ENCODE measurements at places on chromosomes 16 and 17.

GRCh38 chr17:45438931-45439610 lies 6.4 kb upstream of the ARHGAP27 start:
- no peak for DNase-seq

GRCh38 chr16:72474501-72475123 lies 302.7 kb upstream of the PMFBP1 start:
- no peak for DNase-seq

GRCh38 chr16:69935278-69935711 lies 15.8 kb upstream of the CLEC18A start:
- no peak for DNase-seq

DNA sequence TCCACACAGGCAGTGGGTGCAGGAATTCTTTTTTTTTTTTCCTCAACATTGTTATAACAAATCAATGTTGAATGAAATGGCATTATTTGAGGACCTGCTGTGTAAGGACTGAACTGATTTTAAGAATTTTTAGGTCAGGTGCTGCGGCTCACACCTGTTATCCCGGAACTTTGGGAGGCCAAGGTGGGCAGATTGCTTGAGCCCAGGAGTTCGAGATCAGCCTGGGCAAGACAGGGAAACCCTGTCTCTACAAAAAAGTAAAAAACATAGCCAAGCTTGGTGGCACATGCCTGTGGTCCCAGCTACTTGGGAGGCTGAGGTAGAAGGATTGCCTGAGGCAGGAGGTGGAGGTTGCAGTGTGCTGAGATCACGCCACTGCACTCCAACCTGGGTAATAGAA lies 12.4 kb downstream of the MPRIP start:
- no peak for DNase-seq

DNA sequence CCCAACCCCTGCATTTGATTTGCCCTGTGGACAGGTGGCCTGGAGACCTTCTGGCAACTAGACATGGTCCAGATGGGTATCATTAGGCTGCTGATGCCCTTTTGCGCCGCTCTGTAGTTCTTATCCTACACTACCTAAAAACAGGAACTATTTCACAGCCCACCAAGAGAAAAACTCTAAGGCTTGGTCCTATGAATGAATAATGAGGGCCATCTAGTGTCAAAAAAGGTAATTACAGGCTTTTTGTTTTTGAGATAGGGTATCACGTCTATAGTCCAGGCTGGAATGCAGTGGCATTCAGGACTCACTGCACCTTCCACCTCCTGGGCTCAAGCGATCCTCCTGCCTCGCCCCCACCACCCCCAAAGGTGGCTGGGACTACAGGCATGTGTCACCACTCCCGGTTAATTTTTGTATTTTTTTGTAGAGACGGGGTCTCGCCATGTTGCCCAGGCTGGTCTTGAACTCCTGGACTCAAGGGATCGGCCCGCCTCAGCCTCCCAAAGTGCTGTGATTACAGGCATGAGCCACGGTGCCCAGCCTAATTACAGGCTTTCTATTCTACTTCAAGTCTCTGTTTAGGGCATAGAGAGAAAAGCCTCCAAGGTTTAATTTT lies 20.9 kb downstream of the COIL start:
- DNase-seq = no peak

DNA sequence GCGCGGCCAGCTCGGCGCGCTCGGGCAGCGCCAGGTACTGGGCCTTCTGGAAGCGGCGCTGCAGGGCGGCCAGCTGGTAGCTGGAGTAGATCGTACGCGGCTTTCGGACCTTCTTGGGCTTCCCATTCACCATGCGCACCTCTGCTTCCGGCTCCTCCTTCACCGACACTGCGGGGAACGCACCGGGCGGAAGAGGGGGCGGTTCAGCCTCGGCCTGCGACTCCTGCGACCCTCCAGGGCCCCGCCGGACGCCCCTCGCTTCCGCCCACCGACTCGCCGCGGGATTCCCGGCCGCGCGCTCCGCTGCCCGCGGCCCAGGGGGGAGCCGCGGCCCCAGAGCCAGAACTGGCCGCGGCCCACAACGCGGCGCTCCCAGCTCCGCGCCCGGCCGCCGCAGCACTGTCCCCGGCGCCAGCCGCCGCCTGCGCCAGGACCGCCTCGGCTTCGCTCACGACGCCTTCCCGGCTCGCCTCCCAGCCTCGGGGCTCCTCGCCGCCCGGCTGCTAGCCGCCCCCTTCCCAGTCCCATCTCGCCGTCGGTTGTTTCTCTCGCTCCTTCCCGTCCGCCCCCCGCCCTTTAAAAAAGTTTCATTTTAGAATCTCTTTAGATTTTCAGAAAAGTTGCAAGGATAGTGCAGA lies 1.5 kb downstream of the DLX3 start:
- no peak for DNase-seq

DNA sequence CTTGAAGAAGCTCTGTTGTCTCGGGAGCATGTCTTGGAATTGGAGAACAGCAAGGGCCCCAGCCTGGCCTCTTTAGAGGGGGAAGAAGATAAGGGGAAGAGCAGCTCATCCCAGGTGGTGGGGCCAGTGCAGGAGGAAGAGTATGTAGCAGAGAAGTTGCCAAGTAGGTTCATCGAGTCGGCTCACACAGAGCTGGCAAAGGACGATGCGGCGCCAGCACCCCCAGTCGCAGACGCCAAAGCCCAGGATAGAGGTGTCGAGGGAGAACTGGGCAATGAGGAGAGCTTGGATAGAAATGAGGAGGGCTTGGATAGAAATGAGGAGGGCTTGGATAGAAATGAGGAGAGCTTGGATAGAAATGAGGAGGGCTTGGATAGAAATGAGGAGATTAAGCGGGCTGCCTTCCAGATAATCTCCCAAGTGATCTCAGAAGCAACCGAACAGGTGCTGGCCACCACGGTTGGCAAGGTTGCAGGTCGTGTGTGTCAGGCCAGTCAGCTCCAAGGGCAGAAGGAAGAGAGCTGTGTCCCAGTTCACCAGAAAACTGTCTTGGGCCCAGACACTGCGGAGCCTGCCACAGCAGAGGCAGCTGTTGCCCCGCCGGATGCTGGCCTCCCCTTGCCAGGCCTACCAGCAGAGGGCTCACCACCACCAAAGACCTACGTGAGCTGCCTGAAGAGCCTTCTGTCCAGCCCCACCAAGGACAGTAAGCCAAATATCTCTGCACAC lies 21.2 kb downstream of the AKAP1 start:
- DNase-seq = no peak

DNA sequence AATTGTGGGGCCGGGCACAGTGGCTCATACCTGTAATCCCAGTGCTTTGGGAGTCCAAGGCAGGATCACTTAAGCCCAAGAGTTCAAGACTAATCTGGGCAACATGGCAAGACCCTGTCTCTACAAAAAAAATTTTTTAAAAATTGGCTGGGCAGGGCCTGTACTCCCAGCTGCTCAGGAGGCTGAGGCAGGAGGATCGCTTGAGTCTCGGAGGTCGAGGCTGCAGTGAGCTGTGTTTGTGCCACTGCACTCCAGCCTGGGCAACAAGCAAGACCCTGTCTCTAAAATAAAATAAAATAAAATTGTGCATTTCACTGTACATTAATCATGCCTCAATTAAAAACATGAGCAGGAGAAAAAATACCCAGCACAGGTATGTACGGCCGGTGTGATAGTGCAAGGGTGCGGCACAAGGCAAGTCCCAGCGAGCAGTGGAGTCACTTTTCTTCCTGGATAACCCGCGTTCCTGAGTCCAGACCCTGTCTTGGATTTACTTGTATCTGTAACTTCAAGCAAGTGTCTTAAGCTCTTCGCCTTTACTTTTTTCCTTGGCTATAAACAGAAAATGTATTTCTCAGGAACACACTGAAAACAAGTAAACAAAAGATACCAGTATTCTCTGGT lies 11.4 kb downstream of the ZDHHC7 start:
- no peak for DNase-seq

GRCh38 chr17:29714146-29714545 lies 91.4 kb upstream of the CORO6 start:
- no peak for DNase-seq

Data from omental fat pad (tissue), 4 donors.